NCI-H774 (cell line): ENCODE measurements at places on chromosomes 2 and 18.

GRCh38 chr18:69838620-69839411, 108.9 kb downstream of the CD226 start:
- DNase-seq = no peak

GRCh38 chr2:14614017-14614416, 18.5 kb upstream of the LRATD1 start:
- no peak for DNase-seq

DNA sequence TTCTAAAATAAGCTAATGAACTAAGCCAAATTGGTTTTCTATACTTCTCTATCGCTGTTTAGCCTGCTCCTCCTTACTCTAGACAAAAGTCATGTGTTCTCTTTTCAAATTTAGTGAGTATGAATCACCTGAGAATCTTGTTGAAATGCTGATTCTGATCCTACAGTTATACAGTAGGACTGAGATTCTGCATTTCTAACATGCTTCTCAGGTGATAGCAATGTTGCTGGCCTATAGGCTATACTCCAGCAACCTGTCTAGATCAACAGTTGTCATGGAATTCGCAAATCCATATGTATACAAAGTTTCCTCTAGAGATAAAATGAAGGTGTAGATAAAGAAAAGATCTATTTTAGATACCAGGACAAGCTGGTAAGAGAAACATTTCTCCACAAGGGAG, 62.9 kb downstream of the MEMO1 start:
- no peak for DNase-seq

DNA sequence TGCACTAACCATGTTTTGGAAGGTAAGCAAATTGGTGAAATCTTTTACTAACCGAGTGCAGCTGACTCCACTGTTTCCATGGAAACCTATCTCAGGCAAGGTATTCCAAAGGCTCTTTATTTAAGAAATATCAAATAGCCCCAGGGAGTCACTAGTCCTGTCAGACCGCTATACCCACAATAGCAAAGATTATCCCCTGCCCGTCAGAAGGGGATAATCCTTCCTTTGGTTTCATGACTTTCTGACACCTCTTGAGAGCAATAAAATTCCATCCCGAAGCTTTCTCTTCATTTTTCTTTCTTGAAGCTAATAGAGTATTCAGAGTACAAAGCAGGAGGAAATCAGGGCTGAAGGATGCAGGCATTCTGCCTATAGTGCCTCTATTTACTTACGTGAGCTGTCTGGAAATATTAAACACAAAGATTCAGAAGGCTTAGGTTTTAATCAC, 34.7 kb upstream of the MAP2 start:
- no peak for DNase-seq

- no peak for DNase-seq
These were observed 70.2 kb upstream of the ID2 start for GRCh38 chr2:8611700-8612099.

DNA sequence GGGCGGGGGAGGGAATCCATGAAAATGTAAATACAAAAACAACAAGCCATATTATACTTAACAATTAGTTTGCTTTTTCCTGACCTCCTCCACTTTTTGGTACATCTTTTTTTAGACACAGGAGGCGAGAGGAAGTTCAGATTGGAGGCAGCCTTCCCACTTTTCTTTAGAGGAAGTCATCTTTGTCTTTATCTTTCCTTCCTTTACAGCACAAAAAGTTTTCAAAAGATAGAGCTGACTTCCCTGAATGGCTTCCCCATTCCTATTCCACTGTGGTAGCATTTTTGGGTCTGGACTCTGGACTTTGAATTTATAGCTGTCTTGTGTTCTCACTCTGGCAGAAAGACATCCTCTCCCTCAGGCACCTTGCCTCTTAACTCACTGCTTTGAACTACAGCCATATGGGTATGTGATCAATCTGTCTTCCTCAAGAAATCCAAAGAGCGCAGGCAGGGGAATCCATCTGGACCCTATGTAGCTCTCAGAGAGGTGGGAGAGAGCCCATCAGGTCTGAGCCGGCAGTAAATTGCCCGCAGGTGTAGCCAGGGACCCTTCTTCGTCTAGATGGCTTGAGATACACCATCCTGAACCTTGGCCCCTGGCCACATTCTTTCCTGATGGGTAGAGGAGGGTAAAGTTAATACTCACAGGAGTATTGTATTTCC, 101.9 kb downstream of the AQP4 start:
- no peak for DNase-seq

GRCh38 chr2:238106339-238106697, 6.2 kb downstream of the ESPNL start:
- DNase-seq = no peak

DNA sequence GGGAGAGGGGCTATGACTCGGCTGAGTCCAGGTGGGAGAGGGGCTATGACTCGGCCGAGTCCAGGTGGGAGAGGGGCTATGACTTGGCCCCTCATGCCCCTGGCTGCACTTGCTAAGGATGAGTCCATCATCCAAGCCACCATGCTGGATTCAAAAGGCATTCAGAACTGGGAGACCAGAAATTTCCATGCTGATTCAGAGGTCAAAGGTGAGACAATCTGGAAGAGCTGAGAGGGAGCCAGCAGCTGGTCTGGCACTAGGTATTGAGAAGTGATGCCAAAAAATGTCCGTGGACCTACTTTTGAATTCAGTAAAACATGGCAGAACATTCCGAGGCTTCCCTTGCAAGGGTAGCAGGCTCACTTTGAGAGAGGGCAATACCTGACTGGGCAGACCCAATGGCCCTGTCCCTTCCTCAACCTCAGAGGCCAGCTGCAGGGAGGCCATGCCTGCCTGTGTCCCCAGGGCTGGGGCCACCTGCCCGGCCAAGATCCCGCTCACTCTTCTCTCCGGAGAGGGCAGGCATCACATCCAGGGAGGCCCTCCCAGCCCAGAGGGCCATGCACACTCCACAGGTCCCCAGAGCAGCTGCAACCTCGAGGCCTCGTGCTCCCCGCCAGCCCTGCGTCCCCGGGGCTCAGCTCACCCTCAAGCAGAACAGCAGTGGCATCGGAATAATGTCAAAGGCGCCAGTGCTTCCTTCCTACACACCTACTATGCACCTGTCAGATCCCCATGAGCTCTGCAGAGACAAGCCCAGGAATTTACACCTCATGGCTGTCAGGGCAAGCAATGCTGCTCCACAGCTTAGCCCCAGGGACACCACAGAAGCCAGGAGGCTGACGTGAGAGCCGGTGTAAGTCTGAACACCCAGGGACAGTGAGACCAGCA, 80.2 kb upstream of the GPC1 start:
- DNase-seq = no peak

GRCh38 chr2:19218166-19218565, 140.3 kb downstream of the OSR1 start:
- DNase-seq = no peak

- DNase-seq = no peak
These were observed 7.5 kb upstream of the GBX2 start for GRCh38 chr2:236175548-236176150.

GRCh38 chr18:3663870-3664512, 214.0 kb downstream of the TGIF1 start:
- DNase-seq = no peak

DNA sequence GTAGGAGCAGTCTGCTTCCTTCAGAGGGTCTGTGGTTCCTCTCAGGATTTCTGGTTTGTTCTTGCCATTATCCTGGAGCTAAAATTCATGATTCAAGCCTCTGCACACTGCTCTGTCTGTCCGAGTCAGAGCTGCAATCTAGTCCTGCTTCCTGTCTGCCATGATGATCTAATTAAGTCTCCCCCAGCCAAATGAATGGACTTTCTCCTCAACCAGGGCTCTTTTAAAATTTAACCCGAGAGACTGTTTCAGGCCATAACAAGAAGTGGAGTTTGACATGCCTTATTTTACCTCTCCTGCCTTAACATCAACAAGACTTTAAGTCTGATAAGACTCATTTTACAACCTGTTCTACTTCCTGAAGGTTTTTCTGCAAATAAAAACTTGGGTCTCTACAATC, 1009.6 kb upstream of the DDX18 start:
- DNase-seq = no peak

DNA sequence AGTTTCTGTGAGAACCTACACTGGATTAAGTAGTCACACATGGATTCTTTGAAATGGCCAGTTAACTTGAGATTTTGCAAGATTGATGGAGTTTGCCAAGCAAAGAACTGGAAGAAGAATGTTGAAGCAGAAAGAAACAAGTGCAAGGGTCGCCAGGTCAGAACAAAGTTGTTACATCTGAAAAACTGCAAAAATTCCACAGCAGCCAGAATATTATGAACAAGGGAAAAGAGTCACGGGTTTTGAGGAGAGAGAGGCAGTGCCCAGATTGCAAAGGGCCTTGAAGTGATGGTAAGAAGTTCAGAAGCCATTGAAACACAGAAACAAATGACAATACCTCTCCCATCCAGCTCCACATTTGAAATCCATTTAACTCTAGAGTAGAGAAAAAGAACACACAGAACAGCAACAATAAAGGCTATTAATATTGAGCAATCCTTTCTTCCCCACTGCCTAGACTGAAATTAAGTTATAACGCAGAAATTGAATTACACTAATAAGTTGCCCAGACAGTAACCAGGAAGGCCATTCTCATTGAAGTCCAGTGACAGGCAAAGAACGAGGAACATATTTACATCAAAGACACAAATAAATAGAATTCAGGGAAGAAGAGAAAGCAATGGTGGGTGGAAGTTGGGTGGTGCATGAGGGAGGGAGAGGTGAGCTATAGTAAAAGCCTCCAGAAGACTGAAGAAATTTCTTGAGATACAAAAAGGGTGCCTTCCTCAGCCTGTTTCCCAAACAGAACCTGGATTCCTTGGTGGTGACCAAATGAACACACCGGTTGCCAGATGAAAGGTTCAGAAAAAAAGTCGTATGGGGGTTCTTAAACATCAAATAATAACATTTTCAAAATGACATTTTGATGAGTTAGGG, 80.6 kb downstream of the ARHGAP15 start:
- DNase-seq = no peak

- no peak for DNase-seq
These were observed 94.8 kb upstream of the SERTAD2 start for GRCh38 chr2:64748561-64748960.

- DNase-seq = no peak
These were observed 772 bp downstream of the SCN2A start for GRCh38 chr2:165239856-165240515.

GRCh38 chr18:70022636-70023035, 75.0 kb upstream of the CD226 start:
- DNase-seq = no peak

GRCh38 chr18:21069468-21069867, 42.1 kb downstream of the ROCK1 start:
- DNase-seq = no peak

DNA sequence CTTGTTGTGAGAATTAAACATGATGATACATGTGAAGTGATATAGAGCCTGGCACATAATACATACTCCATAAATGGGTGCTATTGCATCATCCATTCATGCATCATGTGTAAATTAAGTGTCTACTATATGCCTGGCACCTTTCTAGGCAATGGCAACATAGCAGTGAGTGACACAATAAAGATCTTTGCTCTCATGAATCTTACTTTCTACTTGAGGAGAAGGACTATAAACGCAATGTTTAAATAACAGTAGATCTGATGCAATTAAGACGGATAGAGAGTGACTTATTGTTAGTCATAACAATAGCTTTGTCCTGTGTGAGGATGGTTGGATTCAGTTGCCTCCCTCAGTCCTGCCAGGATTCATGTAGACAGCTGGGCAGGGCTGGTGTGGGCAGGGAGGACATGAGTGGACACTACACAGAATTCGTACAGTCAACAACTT, 88.4 kb upstream of the NPAS2 start:
- no peak for DNase-seq

- no peak for DNase-seq
These were observed 2.4 kb downstream of the SKA1 start for GRCh38 chr18:50377061-50377798.

- DNase-seq = no peak
These were observed 83.3 kb downstream of the ICOS start for GRCh38 chr2:204019572-204020501.

DNA sequence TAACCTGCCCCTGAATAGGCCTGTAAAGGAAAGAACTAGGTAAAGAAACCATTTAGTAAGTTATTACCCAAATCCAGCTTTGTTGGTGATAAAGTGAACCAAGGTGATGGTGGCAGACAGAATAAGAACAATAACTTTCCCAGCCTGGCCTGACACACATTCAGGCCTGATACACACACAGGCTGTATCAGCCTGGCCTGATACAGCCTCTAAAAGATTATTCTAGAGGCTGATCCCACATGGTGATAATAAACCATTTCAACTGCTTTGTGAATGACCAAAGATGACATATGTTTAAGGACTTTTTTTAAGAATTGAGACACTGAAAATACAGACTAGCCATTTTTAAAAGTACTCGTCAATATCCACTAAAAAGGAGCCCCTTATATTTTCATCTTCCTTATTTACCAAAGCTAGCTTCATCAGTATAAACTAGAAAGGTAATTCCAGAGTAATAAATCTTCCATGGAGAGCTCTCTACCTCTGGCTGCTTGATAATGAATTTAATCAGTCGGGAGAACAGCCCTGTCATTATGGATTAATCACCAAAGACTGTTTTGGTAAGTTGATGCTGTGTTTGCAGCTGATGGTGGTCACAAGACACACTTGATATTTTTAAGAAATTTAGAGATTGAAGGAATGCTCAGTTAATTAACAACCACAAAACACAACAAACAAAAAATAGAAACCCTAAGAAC, 77.2 kb downstream of the SLC8A1 start:
- no peak for DNase-seq

GRCh38 chr18:48765053-48765452, 185.7 kb downstream of the SMAD7 start:
- DNase-seq = no peak

DNA sequence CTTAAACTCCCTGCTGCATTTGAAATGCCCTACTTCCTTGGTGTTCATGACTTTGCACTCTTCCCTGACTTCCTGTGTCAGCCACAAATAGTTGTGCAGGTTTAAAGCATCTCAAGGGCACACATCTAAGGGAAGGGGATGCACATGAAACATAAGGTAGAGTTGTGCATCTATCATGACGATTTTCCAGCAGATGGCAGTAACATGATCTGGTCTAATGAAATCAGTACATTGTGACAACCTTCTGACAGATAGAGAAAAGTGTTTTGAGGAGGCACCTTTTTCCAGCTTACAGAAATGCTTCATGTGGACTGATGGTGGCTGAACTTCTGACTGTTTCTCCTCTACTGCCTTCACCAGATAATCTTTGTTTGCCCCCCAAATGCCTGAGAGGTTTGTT, 238.9 kb downstream of the XIRP2 start:
- no peak for DNase-seq

DNA sequence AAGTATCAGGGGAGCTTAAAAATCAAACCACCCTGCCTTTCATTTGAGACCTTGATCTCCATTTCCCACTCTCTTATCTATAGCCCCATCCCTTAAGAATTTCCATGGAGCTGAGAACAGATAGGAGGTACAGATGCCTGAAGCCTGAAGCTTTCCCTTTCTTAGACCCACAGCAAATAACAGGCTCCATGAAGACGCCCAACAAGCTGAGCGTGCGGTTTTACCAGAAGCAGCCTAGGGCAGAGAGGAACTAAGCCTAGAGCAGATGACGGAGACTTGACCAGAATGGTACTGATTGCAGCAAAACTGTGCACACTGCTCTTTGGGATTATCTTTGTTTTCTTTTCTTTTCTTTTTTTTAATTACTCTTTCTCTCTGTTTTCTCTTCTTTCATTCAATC, 1.7 kb upstream of the ERBB4 start:
- no peak for DNase-seq
